ENCODE measurements at places on chromosomes 7 and 10. TPM values are rescaled to one million over a fixed set of nuclear protein-coding genes. Genes with fewer than 3 reads are reported as not detected.

GRCh38 chr7:45052011-45052410 is 36.8 kb downstream of the NACAD start:
- no peak for DNase-seq

GRCh38 chr10:132309879-132310591 is 2.3 kb upstream of the STK32C start:
- DNase-seq, result no peak

Gene PAX4
- not detected for total RNA-seq

GRCh38 chr10:21888959-21889358 is 114.6 kb downstream of the DNAJC1 start:
- no peak for DNase-seq

DNA sequence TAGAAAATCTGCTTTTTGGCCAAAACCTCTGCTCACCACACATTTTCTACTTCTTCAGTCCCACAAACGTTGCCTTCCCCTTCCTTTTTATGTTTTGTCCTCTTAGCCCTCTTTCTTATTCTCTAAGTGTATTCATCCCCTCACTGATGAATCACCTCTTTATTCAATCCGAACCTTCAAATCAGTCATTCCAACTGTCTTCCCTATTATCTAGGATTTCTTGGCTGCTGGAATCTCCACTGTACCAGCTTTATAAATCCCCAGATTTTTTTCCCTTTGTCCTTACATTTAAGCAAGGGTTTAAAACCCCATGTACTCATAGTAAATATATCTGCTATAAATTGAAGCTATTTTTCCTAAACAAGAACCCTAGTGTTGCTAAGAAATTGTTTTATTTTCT is 176.9 kb downstream of the SEMA3A start:
- DNase-seq, result no peak

Gene UCN3
- total RNA-seq, result not detected

DNA sequence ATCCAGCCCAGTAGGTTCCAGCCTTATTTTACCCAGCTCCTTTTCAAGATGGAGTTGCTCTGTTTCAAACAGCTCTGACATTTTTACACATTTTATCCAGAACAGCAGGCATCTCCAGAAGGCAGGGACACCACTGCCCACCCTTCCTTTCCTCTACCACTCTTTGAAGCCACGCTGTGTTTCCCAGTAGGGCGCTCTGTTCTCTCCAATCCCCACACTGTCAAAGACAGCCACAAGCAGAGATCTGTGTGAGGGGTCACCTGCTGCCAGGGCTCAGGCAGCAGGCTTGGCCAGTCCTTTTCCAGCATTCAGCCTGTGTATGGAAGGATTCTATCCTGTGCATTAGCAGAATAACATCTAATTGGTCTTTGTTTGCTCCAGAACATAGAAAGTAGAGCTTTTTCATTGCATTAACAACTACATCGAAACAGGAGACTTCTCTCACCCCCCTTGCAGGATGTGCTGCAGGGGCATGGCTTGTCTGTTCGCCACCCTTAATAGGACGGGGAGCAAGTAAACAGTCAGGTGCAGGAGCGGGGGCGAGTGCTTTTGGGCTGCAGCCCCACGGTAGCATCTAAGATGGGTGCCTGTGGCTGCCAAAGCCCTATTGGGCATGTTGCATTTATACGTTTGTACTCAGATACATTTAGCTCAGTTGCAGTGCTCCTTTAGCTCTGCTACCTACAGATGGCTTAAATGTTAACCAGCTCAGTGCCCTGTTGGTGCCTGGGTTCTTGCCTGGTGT is 326.1 kb downstream of the GALNT17 start:
- no peak for DNase-seq

Gene CYP2C18
- not detected for total RNA-seq

Gene OR2A42
- not detected for total RNA-seq

DNA sequence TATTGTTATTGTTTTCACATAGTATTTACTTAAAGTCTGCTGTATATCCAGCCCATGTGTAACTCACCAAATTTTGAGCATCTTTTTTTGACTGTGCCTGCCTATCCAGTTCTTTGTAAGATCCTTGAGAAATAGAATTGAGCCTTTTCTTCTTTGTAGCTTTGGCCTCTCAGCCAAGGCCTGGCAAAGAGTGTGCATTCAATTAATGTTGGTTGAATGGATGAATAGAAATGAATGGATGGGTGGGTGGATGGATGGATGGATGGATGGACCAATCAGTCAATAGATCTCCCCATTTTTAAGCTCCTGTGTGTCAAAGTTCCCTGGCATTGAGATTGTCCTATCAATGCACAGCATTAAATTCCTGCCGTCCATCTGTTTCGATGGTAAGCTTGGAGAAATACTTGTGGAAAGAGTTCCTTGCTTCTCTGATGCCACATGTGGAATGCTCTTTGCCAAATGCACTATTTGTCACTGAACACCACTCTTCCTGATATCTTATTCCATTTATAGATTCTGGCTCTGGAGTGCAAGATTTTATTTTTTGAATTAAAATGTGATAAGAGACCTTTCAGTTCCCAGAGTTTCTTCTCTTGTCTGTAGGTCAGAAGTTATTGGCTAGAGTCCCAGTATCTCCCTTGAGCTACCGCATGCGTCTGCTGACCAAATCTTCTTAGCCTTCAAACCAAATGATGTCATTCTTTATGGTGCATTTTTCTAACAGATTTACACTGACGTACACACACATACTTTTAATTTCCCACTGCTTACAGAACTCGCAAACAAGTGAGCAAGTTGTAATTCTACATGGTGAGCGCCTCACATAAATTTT is 20.7 kb upstream of the ADRB1 start:
- no peak for DNase-seq

DNA sequence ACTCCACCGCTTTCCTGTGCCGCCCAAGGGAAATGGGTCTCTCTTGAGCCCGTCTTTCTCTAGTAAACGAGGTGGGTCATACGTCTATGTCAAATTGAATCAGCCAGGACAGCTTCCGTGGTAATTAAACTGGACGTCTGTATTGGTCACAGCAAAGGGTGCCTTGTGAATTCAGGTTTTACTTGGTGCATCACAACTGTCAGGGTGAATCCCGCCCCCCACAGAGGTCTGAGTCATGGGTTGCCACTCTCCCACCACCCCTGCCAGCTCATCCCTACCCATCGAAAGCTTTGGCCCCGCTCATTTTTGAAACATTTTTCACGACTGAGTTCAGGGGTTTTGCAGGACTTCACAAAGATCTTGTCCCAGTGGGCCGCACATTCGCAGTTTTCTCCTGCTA is 8.0 kb upstream of the SP8 start:
- DNase-seq, result no peak

Data from MG63 (cell line).